ENCODE measurements at places on chromosomes 12 and 14. TPM values are rescaled to one million over a fixed set of nuclear protein-coding genes. Genes with fewer than 3 reads are reported as not detected.

- DNase-seq, result no peak
Observed at GRCh38 chr12:123787466-123787865, 25.4 kb downstream of the DNAH10 start.

- no peak for DNase-seq
Observed at GRCh38 chr12:93015871-93016751, 87.0 kb upstream of the EEA1 start.

DNA sequence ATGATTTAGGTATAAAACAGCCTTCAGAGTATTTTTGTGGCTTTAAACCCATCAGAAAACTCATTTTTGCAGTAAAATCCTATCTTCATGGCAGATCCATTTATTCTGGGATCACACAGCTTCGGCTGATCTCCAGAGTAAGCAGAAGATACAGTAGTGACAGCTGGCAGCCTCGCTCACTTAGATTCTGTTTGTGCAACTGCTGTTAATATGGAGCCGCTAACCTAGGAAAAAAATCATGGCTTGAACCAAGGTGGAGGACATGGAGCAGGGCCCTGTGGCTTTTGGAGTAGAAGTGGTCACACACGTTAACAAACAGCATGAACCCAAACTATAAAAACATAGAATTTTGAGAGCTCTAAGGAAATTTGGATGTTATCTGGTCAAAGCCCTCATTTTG lies 137.2 kb upstream of the ARHGAP5 start:
- no peak for DNase-seq

GRCh38 chr12:6340032-6340638 lies 1.7 kb downstream of the TNFRSF1A start:
- DNase-seq, result no peak

GRCh38 chr12:3152892-3153291 lies 75.7 kb downstream of the TSPAN9 start:
- DNase-seq, result no peak

DNA sequence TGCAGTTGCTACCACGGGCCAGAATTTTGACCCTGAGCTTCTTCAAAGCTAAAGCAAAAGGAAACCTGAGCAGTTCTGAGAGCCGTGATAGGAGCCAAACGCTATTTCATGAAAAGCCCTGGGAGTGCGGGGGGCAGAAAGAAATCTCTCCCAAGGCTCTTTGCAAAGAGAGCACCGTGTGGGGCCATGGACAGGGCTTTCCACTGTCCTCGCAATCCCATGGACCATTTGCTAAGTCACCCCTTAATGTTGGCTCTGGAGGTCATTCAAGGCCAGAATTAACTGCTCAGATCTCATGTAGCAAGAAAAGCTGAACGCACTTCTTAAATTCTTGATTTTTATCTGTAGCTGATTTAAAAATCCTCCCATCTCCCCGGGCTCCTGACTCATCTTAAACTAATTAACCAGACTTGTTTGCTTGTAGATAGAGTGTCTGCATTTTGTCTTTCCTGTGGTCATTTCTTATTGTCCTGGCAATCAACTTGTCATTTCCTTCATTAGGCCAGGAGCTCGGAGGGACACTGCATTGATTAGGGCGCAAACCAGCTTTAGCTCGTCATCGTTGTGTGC lies 24.8 kb downstream of the CLSTN3 start:
- no peak for DNase-seq

GRCh38 chr14:94574336-94574735 lies 6.9 kb upstream of the SERPINA5 start:
- DNase-seq, result no peak

DNA sequence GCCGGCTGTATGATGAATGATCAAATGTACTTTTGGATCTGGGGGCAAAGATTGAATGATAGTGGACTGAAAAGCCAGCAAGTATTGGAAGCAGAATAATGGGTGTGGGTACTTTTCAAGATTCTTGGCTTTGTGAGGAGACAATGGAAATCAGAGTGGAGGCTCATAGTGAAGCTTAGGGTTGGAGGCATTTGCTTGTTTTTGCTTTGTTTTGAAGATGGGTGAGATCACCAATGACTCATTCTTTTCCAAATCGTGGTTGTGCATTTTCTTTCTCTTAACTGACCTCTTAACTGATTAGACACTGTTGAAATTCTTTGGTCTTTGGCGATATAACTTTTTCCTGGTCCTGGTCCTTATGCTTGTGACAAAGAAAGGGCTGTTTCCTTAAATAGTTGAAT lies 54.4 kb downstream of the PELI2 start:
- DNase-seq, result no peak

DNA sequence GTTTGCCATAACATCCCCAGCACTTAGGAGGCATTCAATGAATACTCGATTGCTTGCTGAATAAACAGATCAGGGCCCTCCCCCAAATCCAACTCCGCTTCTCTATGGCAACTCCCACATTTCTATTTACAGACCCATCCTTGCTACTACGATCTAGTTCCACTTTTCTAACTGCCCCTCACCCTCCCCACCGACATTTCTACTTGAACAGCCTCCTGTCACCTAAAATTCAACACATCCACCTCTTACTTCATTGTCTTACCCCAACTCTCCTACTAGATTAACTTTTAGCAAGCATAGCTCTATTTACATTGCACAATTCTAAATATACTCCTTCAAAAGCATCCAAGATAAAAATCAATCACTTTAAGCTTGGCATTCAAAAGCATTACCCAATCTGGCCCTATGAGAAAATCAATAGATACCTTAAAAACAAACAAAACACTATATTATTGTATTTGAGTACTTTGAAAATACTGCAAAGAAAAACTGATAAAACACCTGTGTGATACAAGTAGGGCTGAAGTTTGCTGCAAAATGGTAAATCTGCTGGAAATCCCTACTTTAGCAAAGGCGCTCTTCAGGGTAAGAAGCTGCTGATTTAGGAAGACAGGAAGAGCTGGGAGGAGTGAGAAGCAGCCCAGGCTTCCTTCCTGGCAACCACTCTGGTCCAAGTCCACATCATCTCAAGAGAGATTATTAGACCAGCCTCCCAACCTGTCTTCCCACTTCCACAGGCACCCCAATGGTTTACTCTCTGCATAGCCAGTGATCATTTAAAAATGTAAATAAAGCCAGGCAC lies 96.4 kb downstream of the HECTD4 start:
- no peak for DNase-seq

- DNase-seq, result no peak
Observed at GRCh38 chr14:92654239-92654901, 94.1 kb downstream of the LGMN start.

GRCh38 chr12:57159311-57159710 lies 11.9 kb upstream of the LRP1-AS start:
- DNase-seq, result no peak

GRCh38 chr12:53805791-53806190 lies 54.0 kb upstream of the CISTR start:
- DNase-seq, result no peak

- DNase-seq, result no peak
Observed at GRCh38 chr14:88424573-88424972, 39.1 kb downstream of the SPATA7 start.

DNA sequence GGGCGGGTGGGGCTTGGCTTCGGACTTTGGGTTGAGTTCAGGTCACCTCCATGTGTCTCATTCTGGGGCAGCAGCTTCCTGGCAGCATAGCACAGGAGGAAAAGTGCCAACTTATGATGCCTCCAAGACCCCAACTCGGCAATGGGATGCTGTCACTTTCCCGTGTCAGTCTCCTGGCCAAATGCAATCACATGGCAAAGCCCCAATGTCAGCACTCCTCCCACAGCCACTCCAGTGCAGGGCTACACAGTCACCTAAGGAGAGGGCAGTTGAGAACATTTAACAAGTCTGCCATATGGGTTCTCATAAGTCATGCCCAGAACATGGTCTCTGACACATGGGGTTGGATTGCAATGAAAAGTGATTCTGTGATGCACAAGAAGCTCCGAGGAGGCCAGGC lies 26.7 kb downstream of the ELK3 start:
- DNase-seq, result no peak

DNA sequence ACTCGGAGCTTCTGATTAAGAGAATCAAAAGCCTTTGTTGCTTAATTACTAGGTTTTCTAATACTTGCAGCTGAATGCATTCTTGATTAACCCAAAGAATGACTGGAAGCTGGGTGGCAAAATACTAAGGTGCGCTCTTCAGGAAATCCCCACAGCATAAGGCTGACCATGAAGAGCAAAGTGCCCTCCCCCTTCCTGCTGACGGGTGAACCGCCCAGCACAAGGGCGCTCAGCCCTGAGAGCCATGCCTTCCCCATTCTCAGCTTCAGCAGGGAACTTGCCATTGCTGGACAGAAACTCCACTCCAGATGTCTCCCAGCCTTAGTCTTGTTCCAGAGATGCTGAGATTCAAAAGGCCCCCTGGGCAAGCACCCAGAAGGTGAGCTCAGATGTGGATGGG lies 27.2 kb upstream of the FBRSL1 start:
- no peak for DNase-seq

DNA sequence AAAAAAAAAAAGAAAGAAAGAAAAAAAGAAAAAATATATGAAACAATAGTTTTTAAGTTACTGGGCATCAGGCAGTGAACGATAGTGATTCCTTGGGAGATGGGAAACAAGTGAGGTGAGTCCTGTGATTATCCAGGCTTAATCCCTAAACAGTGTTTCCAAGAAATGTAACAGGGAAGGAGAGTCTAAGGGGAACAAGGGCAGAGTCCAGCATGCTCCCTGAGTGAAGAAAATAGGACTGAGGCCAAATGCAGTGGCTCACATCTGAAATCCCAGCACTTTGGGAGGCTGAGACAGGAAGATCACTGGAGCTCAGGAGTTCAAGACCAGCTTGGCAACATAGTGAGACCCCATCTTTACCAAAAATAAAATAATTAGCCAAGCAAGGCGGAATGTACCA lies 40.7 kb downstream of the R3HDM2 start:
- no peak for DNase-seq

- no peak for DNase-seq
Observed at GRCh38 chr14:21298358-21298757, 18.5 kb downstream of the RPGRIP1 start.

GRCh38 chr14:55136885-55137786 lies 8.1 kb downstream of the LGALS3 start:
- no peak for DNase-seq

DNA sequence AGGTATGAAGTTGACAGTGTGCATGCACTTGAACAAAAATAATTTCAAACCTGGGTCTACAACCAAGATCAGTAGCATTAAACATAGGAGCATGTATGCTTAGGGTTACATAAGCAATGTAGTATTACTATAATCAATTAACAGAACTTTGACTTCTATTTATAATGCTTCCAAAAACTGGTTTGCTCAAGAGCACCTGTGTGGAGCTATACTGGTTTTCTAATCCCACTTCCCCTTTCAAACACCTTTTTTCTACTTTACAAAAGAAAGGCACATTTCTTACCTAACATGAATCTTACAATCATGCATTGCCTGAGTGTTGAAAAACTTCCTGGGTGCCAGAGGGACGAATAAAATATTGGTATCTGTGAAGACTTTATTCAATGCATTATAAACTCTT lies 72.7 kb downstream of the EFCAB11 start:
- no peak for DNase-seq

- DNase-seq, result no peak
Observed at GRCh38 chr12:92199819-92200576, 54.4 kb upstream of the BTG1 start.

GRCh38 chr14:105374389-105374788 lies 23.9 kb upstream of the TEX22 start:
- no peak for DNase-seq

Gene TM7SF3
- 79.9 TPM for polyA plus RNA-seq

Gene CD163L1
- polyA plus RNA-seq, result 3.0 TPM

Gene KERA
- not detected for polyA plus RNA-seq

Gene MGST1
- 27.5 TPM for polyA plus RNA-seq

Gene PTCSC3
- polyA plus RNA-seq, result 0.36 TPM

Gene MMP14
- 130 TPM for polyA plus RNA-seq

Gene SMCO2
- polyA plus RNA-seq, result 0.40 TPM

Gene CACNA2D4
- polyA plus RNA-seq, result 2.5 TPM

Gene DEPDC4
- 4.6 TPM for polyA plus RNA-seq

Data from renal cortex interstitium (tissue), 15 donors.